Lung microvascular endothelial cell (primary cell): ENCODE measurements at places on chromosomes 4 and X. TPM values are rescaled to one million over a fixed set of nuclear protein-coding genes. Genes with fewer than 3 reads are reported as not detected.

RS1 gene
- not detected in 2 replicates for total RNA-seq

CLCN3 gene
- total RNA-seq, result 51.0 and 103 TPM in 2 replicates

ARX gene
- not detected in 2 replicates for total RNA-seq

UTP14A gene
- total RNA-seq, result 10.9 and 11.9 TPM in 2 replicates

ZXDA gene
- total RNA-seq, result 6.1 and 11.1 TPM in 2 replicates

GABRG1 gene
- total RNA-seq, result not detected in 2 replicates

HEPH gene
- 1.4 and 2.4 TPM in 2 replicates for total RNA-seq

MAOA gene
- 114 and 125 TPM in 2 replicates for total RNA-seq

DUSP9 gene
- under 0.01 TPM in 2 replicates for total RNA-seq

COX7B2 gene
- total RNA-seq, result not detected in 2 replicates

PAGE4 gene
- total RNA-seq, result not detected in 2 replicates

CXorf49 gene
- not detected in 2 replicates for total RNA-seq

NMU gene
- 0.22 TPM in 1 of 2 replicates, not detected in the other for total RNA-seq

EVC gene
- total RNA-seq, result 8.5 and 17.5 TPM in 2 replicates

CWH43 gene
- total RNA-seq, result not detected in 2 replicates

TGIF2LX gene
- not detected in 2 replicates for total RNA-seq

CTAG1B gene
- total RNA-seq, result not detected in 2 replicates
